ENCODE measurements at places on chromosomes 1 and 21. TPM values are rescaled to one million over a fixed set of nuclear protein-coding genes. Genes with fewer than 3 reads are reported as not detected.

DNA sequence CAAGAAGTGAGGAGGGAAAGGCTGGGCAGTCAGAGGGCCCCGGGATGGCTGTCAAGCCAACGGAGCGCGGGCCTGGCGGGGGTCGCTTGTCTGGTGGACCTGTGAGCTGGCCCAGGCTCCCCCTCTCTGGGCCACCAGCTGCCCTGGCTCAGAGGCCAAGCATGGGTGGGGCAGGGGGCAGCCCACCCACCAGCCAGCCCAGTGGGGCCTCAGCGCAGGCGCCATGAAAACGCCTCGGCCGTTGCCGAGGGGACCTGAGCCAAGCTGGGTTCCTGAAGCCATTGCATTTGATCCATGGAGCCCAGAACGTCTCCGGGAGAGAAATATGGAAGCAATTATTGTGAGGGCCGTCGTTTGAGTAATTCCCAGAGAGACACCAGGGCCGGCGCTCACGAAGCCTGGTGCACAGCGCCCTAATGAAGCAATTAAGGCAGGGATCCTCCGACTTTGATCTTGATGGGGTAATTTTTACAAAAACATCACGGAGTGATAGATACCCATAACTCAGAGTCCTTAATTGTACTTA is 90.5 kb upstream of the TTC34 start:
- H3K4me3 ChIP-seq = no peak overlapping the region
- H3K27ac ChIP-seq = no peak overlapping the region
- no peaks in the 10 kb centered on the region for H3K36me3 ChIP-seq
- no peak for DNase-seq
- no peaks in the 10 kb centered on the region for H3K4me1 ChIP-seq
- H3K27me3 ChIP-seq = no peaks in the 10 kb centered on the region

- H3K36me3 ChIP-seq = peaks cover 43% of the 10 kb centered on the region
- H3K27me3 ChIP-seq = no peaks in the 10 kb centered on the region
- H3K4me1 ChIP-seq = peaks cover 7% of the 10 kb centered on the region
- no peak overlapping the region for H3K27ac ChIP-seq
Measured at GRCh38 chr1:159056069-159056698, 20.4 kb downstream of the AIM2 start.

GRCh38 chr1:3251099-3251806 is 182.2 kb downstream of the PRDM16 start:
- H3K4me1 ChIP-seq = peaks cover 16% of the 10 kb centered on the region
- no peaks in the 10 kb centered on the region for H3K27me3 ChIP-seq
- H3K36me3 ChIP-seq = no peaks in the 10 kb centered on the region
- no peak overlapping the region for H3K27ac ChIP-seq
- no peak for DNase-seq
- no peak overlapping the region for H3K4me3 ChIP-seq

- no peak overlapping the region for H3K4me3 ChIP-seq
- H3K36me3 ChIP-seq = no peaks in the 10 kb centered on the region
- H3K27ac ChIP-seq = peak overlapping the region; percentile 56
- DNase-seq = no peak
Measured at GRCh38 chr21:41616031-41616591, 108.2 kb upstream of the TMPRSS2 start.

DNA sequence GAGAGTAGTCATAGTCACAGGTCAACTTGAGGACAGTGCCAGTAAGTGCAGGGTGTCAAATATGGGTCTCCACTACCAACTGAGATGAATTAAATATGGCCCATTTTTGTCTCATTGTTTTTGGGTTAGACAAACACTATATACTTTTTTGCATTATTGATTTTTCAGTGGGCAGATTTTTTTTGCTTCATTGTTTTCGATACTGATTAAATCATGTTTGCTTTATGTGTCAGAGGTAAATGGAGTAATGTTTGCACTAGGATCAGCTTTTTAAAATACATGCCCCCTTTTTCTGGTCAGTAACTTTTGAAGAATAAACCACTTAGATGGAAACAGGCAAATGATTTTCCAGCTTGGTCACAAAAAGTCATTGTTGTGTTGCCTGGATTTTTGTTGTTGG is 199.0 kb downstream of the USH2A start:
- no peak for DNase-seq
- no peak overlapping the region for H3K27ac ChIP-seq
- no peaks in the 10 kb centered on the region for H3K4me1 ChIP-seq

Gene HSPB7
- total RNA-seq = 2.3 TPM

Gene TRIM17
- total RNA-seq = 7.4 TPM

Gene TMPRSS3
- 4.2 TPM for total RNA-seq

- no peak overlapping the region for H3K27ac ChIP-seq
- H3K4me1 ChIP-seq = no peaks in the 10 kb centered on the region
- H3K27me3 ChIP-seq = no peaks in the 10 kb centered on the region
Measured at GRCh38 chr21:18155508-18156193, 89.0 kb upstream of the CHODL start.

GRCh38 chr1:46012236-46012635 is 120.2 kb downstream of the PIK3R3 start:
- peaks cover 5% of the 10 kb centered on the region for H3K36me3 ChIP-seq
- no peak overlapping the region for H3K4me3 ChIP-seq
- no peak overlapping the region for H3K27ac ChIP-seq
- DNase-seq = no peak
- no peaks in the 10 kb centered on the region for H3K4me1 ChIP-seq

DNA sequence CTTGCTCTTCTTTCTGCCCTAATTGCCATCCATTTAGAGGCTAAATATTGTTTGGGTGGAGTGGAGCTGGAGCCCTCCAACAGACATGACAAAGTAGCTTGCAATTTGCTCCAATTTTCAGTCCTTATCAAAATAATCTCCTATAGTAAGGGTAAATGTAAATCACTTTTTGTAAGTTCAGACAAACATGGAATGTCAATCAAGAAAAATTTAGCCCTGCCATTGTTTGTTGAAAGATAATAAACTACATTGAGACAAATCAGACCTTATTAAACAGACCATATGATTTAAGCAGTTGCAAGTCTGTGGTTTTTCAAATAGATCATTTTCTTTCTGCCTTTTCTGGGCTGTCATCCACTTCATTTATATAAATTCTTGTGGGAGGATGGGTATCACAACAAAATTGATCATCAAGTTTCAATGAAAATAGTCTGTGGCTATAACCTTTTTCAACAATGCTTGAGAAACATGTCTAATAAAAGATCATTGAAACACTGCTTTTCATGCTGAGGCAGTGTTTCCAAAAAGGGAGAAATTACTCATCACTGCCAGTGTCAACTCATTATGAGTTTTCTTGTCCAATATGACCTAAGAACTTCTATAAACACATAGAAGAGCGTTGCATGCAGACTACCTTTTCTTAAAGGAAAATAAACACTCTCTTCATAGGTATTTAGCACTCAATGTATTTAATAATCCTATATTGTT is 1152.0 kb upstream of the B3GALT2 start:
- no peaks in the 10 kb centered on the region for H3K36me3 ChIP-seq
- H3K4me1 ChIP-seq = no peaks in the 10 kb centered on the region
- H3K27ac ChIP-seq = no peak overlapping the region
- H3K27me3 ChIP-seq = no peaks in the 10 kb centered on the region

Gene LEMD1
- total RNA-seq = 1.4 TPM

DNA sequence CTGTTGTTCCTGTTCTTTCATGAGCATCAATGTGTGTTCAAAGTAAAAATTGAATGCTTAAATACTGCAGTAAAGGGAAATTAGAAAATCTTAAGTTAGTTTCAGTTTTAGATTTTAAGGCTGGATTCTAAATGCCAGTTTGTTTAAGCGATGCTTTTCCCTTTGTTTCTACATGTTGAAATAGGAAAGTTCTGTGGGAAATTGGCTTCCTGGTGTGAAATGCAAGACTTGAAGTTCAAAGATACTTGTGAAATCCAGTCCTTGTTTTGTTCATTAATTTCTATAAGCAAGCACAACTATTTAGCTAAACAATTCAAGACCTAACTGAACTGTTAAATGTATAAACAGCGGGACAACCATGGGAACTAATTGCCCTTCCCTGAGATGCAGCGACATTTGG is 149.1 kb downstream of the LYPLAL1 start:
- H3K4me3 ChIP-seq = no peak overlapping the region
- H3K27me3 ChIP-seq = no peaks in the 10 kb centered on the region
- DNase-seq = no peak
- H3K4me1 ChIP-seq = no peaks in the 10 kb centered on the region

Gene TMED5
- 89.2 TPM for total RNA-seq

DNA sequence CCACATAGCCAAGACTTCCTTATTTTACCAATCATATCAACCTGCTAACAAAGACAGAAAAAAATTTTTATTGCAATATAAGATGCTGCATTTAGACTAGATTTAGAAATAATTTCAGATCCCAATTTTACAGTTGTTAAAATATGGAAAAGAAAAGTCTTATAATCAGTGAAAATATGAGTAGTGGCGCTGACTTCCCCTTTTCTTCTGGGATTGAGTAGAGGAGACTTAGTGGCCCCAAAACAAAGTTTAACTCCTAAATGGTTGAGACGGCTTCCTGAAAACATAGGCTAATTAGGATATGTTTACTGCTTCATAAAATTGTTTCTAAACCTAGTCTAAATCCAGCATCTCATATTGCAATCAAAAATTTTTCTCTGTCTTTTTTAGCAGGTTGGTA is 68.4 kb downstream of the RAB3GAP2 start:
- no peaks in the 10 kb centered on the region for H3K4me1 ChIP-seq
- H3K27ac ChIP-seq = no peak overlapping the region
- H3K4me3 ChIP-seq = no peak overlapping the region
- no peak for DNase-seq
- H3K36me3 ChIP-seq = peaks cover 34% of the 10 kb centered on the region
- no peaks in the 10 kb centered on the region for H3K27me3 ChIP-seq

DNA sequence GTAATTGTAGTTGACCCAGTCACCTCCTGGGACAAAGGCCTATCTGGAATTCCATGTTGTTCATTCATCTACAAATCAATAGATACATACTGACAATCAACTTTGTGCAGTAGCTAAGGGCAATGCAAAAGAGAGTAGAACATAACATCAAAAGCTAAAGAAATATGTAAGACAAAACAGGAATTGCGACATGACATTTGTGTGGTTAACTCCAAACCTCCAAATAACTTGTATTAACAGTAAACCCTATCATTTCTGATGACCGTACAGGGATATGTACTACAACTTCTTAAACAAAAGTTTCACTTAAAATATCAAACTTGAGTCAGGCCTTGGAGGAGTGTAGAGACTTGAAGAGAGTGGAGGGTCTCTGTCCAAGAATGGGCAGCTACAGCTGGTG is 317.6 kb downstream of the SPATA17 start:
- H3K36me3 ChIP-seq = no peaks in the 10 kb centered on the region
- no peaks in the 10 kb centered on the region for H3K27me3 ChIP-seq
- H3K4me1 ChIP-seq = no peaks in the 10 kb centered on the region
- H3K27ac ChIP-seq = no peak overlapping the region

DNA sequence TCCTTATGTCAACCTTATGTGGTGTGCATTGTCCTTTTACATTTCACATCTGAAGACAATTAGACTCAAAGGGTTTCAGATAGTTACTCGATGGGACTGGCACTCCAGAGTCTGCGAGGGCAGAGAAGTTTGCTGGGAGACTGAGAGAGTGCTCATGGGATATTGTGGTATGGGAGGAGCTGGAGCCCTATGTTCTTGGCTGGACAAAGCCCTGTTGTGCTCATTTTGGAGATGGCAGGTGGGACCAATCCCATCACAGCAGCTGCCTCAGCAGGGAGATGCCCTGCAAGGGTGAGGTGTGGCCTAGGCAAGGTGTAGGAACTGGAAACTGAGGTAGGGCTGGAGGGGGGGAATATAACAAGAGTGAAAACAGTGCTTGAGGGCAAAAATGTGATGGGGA is 43.5 kb upstream of the CRNN start:
- DNase-seq = no peak
- peaks cover 10% of the 10 kb centered on the region for H3K4me1 ChIP-seq
- H3K36me3 ChIP-seq = no peaks in the 10 kb centered on the region
- H3K27me3 ChIP-seq = no peaks in the 10 kb centered on the region
- H3K4me3 ChIP-seq = no peak overlapping the region
- no peak overlapping the region for H3K27ac ChIP-seq

GRCh38 chr21:29333406-29333805 is 34.7 kb downstream of the BACH1 start:
- H3K4me3 ChIP-seq = no peak overlapping the region
- H3K27ac ChIP-seq = no peak overlapping the region
- H3K36me3 ChIP-seq = peaks cover 13% of the 10 kb centered on the region

Gene CD2
- 18.9 TPM for total RNA-seq

- no peak overlapping the region for H3K4me3 ChIP-seq
- DNase-seq = no peak
Measured at GRCh38 chr1:228219245-228219961, 11.6 kb downstream of the OBSCN start.

- no peak overlapping the region for H3K4me3 ChIP-seq
- H3K36me3 ChIP-seq = no peaks in the 10 kb centered on the region
- H3K4me1 ChIP-seq = no peaks in the 10 kb centered on the region
Measured at GRCh38 chr1:211490038-211490678, 1.8 kb downstream of the RD3 start.

Data from upper lobe of left lung (tissue), 6 donors.